ENCODE measurements at places on chromosomes 5 and 9.

DNA sequence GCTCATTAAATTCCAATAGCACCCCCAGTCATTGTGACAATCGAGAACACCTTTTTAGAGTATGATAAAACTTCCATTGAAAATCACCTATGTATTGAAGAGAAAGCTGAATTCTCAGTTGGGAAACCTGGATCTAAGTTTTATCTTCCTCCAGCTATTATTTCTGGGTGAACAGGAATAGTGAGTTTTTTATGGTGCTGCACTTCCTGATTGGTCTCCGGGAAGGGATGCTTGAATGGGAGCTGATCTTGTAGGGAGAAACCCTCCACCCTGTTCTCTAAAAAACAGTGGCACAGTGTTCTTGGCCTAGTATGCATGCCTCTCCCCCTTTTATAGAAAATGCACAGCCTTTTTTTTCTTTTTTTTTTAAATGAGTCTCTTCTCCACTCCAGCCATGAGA is 112.2 kb downstream of the ACTBL2 start:
- no peak for DNase-seq

- no peak for DNase-seq
Observed at GRCh38 chr9:73104921-73105320, 46.7 kb upstream of the ANXA1 start.

GRCh38 chr5:138508958-138509357 is 34.1 kb downstream of the ETF1 start:
- no peak for DNase-seq

- DNase-seq: no peak
Observed at GRCh38 chr9:25677301-25678146, 720 bp downstream of the TUSC1 start.

GRCh38 chr9:115327436-115328122 is 209.6 kb upstream of the TNC start:
- DNase-seq: no peak

DNA sequence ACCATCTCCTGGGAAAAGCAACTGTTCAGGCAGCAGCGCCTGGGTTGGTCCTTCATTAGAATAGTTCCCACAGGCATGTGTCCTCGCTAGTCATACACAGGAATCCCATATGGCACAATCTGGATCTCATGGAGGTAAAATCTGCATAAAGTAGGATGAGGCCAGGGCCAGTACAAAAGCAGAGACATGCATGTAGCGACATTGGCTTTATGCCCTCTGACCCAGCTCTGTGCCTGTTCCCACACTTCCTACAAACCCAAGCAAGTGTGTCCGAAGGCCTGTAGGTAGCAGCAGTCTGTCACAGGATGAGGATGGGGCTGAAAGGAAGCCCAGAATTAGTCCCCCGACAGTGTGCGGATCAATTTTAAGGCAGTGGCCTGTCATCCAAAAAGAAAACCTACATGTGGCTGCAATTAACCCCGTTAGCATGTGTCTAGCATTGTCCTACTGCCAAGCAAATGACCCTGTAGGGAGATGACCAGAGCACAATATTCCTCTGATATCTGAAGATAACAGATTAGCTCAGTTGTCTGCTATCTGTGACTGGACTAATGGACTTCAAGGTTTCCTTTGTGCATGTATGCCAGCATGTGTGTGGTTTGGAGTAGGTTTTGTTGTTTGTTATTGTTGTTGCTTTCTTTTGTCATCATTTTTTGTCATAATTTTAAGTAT is 178.8 kb downstream of the TMEM161B start:
- no peak for DNase-seq

- no peak for DNase-seq
Observed at GRCh38 chr5:53983568-53984460, 326.6 kb downstream of the ARL15 start.

- DNase-seq: no peak
Observed at GRCh38 chr9:76906647-76906975, 697 bp upstream of the PRUNE2 start.

DNA sequence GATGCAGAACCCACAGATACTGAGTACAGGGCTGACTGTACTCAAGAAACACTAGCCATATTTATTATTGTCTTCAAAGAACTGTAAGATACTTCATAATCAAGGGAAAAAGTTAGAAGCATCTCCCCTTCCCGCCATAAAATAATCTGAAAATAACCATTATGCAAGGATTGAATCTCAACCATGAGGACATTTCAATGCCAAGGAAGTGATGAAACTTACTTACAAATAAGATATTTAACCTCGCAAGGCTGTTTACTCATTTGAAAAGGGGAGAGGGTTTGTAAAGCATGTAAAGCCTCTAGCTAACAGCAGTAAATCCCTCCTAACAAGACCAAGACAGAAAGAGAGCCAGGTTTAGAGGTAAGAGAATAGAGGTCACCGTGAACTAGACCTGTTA is 6.3 kb downstream of the MYO10 start:
- no peak for DNase-seq

DNA sequence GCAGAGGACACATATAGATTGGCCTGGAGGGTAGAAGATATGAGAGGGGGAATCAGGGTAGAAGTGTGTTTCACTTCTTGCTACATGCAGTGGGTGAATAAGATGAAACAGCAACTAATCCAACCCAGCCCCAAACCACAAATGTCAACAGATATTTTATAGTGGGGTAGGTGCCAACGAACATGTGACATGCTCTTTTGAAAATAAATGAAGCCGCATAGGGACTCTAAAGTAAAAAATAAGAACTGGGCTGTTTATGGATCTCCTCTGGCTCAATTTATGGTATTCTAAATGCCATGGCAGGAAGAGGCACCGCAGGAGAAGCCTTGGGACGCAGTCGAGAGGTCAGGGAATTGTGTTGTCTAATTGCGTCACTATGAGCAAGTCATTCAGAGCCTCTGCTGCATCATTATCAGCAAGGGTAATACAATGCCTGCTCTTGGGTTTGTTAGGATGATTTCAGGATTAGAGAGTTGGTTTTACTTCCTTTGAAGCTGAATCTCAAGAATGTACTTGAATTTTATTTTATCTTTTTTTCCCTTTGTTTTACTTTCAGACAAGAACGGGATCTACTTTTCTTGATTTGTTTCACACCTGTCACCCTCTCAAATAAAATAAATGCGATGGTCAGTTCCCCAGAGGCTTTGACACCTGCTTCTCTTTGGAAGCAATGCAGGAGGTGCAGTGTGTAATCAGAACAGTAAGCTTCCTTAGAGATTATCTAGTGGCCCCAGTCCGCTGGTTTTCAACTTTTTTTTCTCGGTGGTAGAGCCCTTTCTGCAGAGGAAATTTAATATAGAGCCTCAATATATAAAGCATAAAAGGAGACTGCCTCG is 375.6 kb upstream of the CLINT1 start:
- DNase-seq: no peak

DNA sequence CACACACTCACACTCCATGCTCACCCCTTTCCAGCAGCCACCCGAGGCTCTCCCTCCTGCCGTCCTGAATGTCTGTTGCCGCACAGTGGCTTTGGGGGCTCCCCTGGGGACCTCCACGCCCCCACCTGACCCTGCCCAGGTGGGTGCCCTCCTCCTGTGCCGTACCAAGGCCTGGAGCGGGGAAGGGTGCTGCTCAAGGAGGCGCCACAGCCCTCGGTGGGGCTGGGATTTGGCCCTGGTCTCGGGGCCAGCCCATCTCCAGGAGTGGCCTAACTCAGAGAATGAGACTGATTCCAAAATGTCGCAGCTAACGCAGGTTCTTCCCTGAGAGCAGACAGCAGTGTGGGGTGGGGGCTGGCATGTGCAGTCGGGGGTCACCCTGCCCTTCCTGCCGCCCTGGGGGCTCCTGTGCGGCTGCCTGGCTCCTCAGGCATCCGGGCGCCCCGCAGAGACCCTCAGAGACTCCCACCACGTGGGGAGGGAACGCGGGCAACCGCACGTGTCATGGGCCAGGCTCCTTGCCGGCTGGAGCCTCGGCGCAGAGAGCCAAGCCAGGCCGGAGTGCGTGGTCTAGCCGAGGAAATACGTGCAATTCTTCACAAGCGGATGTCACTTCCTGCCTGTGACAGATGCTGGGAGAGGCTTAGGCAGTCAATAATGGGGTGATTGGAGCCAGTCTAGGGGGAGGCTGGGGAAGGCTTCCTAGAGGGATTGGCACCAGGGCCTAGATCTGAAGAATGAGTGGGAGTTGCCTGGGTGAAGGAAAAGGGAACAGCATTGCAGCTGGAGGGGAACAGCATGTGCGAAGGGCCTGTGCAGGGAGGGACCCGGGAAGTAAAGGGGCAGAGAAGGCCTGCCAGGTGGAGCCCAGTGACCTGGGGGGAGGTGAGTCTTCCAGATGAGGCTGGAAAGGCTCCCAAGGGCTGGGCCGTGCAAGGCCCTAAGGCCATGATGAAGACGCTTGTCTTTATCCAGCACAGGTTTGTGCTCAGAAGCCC is 44.1 kb downstream of the C9orf50 start:
- no peak for DNase-seq

DNA sequence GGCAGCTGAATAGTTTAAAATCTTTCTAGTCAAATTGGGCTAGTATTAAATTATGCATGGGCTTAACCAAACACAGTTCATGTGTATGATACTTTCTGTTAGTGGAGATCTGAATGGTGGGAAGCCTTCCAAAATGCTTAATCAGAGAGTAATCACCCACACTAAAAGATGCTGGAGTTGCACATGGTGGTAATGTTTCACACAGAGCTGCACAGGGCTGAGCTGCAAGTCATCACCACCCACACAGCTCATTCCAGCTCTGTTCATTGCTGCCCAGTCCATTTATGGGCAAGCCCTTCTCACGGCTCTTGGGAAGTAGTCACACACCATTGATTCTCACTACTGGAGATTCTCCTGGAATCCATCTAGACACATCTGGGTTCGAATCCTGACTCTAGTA is 351.5 kb upstream of the KCNN2 start:
- DNase-seq: no peak

- DNase-seq: no peak
Observed at GRCh38 chr9:91740701-91741100, 209.3 kb downstream of the ROR2 start.
